Neuronal stem cell (in vitro differentiated cells): ENCODE measurements at places on chromosomes 4 and X.

DNA sequence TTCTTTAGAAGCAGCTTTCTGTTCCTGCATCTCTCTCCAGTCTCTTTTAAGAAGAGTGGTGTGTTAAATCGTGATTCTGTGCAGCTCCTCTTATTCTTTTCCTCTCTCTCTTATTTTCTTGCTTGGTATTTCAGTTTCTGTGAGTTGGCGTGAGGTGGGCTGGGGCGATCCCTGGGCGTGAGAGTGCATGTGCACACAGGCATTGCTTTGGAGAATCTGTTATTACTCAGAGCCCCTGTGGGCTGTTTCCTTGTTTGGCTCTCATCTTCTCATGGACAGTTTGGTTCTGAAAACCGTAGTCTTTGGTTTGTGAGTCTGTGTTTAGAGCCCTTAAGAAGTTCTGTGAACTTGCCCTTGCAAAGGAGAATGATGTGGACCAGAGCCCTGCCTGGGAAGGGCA is 97.2 kb upstream of the CLNK start:
- DNase-seq: no peak

DNA sequence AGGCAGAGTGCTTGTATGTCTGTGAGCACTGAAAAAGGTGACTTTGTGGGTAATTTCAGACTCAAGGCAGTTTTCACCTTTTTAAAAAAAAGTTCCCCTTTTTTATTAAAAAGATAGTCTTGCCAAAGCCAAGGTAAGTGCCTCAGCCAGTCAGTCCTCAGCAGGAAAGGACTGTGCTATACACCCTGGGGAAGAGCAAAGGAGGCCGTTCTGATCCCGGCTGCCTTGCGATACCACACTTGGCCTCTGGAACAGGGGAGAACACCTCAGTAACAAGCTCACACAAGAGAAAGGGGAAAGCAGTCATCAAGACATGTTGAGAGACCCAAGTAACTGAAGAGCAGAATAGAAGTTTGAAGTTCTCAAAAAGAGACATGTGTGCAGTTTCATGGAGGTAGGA is 541.7 kb downstream of the BCOR start:
- DNase-seq: no peak

DNA sequence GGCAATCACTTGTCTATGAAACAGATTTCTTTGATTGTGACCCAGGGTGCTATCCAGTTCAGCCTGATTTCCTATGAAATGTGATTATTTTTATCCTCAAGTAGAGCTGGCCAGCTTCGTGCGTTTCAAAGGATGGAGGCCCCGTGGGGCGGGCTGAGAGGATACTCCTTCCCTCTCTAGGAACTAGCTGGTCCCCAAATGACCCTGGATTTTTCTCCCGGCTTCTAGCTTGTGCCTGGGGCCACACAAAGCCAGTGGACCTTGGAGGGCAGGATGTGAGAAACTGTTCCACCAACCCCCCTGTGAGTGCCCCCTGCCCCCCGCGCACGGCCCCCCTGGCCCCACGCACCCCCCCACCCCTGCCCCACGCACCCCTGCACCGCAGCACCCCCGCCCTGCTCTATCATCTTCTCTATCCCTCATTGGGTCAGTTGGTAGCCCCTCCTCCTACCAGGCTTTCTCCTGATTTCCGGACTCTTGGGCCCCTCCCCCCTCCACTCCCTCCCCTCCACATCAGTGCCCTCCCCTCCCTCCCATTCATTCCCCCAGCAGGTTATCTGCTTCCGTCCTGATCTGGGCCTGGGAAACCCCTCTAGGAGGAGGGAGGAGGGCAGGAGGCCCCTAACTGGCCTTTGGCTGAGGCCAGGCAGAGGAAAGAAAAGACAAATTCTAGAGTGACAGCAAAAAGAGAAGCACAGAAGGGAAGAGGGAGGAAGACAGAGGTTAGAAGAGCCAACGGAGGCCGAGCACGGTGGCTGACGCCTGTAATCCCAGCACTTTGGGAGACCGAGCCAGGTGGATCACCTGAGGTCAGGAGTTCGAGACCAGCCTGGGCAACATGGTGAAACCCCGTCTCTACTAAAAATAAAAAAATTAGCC is 3.3 kb downstream of the XPNPEP2 start:
- peak; percentile 58 for DNase-seq

DNA sequence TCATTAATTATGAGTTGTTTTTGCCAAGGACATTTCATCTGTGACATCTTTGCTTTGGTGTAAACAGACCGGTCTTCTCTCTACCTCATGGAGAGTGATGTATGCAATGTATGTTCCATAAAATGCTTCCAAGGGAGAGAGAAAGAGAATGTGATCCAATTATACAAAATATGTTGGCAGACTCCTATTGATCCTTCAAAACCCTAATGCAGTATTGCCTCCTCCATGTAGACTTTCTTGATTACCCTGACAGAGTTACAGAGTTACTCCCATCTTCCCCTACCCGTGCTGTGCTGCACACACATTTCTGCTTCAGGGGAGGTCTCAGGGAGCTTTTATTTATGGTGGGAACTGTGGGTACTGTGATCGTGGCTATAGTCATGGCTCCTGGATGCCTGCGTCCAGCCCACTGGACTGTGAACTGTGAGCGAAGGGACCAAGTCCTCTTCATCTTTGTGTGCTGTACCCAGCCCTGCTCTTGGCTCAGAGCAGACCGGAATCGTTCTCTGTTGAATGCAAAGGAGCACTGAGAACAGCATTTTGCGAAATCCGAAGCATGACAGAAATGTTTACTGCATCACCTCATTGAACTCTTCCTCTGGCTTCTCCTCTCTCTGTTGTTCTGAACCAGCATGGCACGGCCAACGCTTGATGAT is 32.7 kb downstream of the SORCS2 start:
- DNase-seq: no peak

DNA sequence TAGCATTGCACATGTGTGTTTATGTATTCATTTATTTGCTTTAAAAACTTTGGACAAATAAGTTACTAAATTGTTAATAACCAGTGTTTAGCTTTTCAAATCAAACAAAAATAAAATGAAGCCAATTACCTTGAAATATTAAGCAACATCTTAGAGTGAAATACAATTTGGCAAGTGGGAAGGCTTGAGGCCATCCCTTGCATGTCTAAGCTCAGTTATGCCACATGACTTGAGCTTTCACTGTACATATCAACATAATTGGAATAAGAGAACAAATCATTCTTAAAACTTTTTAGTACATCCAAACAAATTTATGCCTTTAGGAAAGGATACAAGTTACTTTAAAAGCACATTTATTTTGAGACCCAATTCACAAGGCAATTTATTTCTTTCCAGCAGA is 640.6 kb downstream of the SPRY1 start:
- DNase-seq: no peak

GRCh38 chr4:83259586-83259985 is 25.0 kb downstream of the COQ2 start:
- no peak for DNase-seq

GRCh38 chr4:83552083-83552482 is 16.2 kb downstream of the GPAT3 start:
- no peak for DNase-seq

GRCh38 chrX:40174001-40174853 is 76.5 kb upstream of the BCOR start:
- DNase-seq: no peak

DNA sequence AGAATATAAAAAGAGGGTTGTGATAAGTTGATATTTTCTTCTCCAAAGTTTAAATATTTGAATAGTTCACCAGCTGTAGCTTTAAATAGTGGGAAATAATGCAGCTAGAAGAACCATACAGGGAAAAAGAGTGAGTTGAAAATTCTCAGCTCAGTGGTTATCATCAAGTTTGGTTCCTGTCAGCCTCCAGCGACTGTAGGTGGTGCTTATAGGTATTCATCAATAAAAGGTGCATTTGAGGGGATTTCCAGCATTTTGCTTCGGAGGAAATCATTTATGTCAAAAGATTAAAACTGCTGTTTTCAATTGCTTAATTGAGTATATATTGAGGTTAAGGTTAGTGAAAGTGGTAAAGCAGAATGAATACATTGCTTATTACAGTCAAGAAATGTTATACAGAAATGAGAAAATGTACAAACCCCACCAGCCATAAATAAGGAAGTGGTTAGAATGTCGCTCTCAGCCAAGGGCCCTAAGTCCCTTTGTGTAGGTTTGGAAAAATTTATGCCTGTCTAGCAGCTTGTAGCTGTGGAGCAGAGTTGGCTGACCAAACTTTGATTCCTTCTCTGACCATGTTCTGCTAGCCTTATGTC is 532.9 kb upstream of the FTHL17 start:
- no peak for DNase-seq

GRCh38 chr4:52265781-52266525 is 214.8 kb downstream of the SPATA18 start:
- no peak for DNase-seq

GRCh38 chr4:92953462-92953861 is 649.7 kb downstream of the GRID2 start:
- DNase-seq: no peak

GRCh38 chr4:77856152-77856551 is 6.5 kb upstream of the MRPL1 start:
- DNase-seq: no peak

- DNase-seq: no peak
These were observed 562.8 kb downstream of the FSTL5 start for GRCh38 chr4:161601011-161601410.

GRCh38 chrX:153925739-153926551 is at the start of gene ARHGAP4:
TSS of gene ARHGAP4 (minus strand) at chrX:153926264. CDS start at chrX:153926202, 62 bp downstream.
- DNase-seq: no peak

DNA sequence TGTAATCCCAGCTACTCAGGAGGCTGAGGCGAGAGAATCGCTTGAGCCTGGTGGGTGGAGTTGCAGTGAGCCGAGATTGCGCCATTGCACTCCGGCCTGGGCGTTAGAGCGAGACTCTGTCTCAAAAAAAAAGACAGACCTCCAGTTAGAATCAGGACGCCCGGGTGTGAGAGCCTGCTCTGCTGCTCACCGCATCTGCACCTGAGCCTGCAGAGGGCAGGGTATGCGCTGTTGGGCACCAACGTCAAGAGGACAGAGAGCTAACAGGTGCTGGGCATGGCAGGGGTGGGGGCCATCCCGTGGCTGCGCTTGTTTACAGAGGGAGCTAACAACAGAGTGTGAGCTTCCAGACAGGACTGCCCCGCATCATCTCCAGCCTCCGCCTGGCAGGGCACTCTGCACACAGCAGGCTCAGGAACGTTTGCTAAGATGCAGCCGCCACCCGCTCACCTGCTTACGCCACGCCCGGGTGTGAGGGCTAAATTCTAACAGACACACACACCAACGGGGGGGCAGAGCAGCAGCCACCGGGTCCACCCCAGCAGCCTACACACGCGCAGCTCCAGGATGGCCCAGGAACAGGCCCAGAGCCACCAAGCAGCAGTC is 50.0 kb upstream of the CPLX1 start:
- DNase-seq: no peak

- DNase-seq: peak; percentile 46
These were observed 133.4 kb downstream of the ATG4A start for GRCh38 chrX:108224727-108225621.

DNA sequence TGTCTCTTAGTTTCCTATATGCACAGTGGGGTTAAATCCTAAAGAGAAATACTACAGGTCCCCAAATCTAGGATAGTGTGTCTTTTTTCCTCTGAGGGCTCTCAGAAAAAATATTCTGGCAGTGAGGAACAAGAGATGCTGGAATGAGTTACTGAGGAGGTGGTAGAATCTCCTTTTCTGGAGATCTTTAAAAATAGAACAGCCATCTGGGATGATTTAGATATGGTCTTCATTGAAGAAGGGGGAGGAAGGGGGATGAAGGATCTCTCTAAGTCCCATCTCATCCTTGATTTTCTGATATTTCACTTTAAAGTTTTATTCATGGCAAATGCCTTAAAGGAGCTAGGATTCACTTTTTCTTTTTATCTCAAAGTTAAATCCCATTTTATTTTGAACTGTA is 235.0 kb downstream of the MAML3 start:
- no peak for DNase-seq

- no peak for DNase-seq
These were observed 34.6 kb upstream of the FAM47C start for GRCh38 chrX:36973575-36973974.

GRCh38 chrX:140292961-140293360 is 211.9 kb downstream of the SOX3 start:
- DNase-seq: no peak

DNA sequence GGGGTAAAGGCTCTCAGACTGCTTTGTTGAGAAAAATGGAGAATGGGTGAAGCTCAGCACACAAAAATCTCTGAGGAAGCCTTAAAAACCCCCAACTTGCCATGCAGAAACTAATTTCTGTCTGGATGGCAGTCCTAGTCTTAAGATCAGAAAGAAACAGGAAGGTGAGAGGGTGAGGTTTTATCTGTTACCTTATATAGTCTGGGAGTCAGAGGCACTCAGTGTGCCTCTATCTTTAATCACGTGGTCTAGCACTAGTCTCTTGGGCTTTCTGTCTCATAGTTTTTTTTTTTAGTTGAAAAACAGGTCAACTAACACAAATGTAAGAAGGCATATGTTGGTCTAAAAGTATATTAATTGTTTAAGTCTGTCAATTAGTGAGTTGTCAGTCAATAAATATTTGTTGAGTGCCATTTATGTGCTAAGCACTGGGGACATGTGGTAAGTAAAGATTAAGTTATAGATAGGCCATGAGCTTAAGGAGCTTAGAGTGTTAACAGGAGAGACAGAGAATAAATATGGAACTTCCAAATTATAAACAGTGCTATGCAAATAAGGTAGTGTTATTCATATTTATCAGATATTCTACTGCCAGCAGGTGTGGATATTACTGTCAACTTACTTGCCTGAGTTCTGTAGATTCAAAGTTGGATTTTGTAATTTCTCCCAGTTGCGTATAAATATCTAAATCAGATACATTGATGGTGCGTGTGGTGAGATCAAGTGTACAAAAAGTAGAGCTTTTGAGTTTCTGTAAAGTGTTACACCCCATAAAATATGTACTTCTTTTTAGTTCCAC is 7.0 kb downstream of the CYBB start:
- DNase-seq: no peak

DNA sequence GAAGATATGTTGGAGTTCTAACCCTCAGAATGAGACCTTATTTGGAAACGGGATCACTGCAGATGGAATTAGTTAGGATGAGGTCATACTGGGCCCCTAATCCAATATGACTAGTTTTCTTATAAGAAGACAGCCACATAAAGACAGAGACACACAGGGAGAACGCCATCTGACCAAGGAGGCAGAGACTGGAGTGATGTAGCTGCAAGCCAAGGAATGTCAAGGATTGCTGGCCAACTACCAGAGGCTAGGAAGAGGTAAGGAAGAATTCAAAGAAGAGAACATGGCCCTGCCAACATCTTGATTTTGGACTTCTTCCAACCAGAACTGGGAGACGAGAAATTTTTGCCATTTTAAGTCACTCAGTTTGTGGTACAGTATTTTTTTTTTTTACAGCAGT is 152.8 kb upstream of the DIPK2B start:
- DNase-seq: no peak

DNA sequence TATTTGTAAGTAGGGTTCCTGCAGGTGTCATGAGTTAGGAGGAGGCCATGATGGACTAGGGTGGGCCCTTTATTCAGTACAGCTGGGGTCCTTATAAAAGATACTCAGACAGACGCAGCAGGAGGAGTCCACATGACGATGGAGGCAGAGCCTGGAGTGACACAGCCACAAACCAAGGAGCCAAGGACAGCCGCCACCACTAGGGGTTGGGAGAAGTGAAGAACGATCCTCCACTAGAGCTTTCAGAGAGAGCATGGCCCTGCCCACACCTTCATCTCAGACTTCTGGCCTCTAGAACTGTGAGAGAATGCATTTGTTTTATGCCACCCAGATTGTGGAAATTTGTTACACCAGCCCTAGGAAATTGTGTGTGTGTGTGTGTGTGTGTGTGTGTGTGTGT is 31.1 kb downstream of the JAKMIP1 start:
- DNase-seq: no peak
